Left colon (tissue), 2 donors: ENCODE measurements at places on chromosomes 4 and X. TPM values are rescaled to one million over a fixed set of nuclear protein-coding genes. Genes with fewer than 3 reads are reported as not detected.

- DNase-seq = no peak
Observed at GRCh38 chr4:169266661-169267060, 4.1 kb downstream of the SH3RF1 start.

DNA sequence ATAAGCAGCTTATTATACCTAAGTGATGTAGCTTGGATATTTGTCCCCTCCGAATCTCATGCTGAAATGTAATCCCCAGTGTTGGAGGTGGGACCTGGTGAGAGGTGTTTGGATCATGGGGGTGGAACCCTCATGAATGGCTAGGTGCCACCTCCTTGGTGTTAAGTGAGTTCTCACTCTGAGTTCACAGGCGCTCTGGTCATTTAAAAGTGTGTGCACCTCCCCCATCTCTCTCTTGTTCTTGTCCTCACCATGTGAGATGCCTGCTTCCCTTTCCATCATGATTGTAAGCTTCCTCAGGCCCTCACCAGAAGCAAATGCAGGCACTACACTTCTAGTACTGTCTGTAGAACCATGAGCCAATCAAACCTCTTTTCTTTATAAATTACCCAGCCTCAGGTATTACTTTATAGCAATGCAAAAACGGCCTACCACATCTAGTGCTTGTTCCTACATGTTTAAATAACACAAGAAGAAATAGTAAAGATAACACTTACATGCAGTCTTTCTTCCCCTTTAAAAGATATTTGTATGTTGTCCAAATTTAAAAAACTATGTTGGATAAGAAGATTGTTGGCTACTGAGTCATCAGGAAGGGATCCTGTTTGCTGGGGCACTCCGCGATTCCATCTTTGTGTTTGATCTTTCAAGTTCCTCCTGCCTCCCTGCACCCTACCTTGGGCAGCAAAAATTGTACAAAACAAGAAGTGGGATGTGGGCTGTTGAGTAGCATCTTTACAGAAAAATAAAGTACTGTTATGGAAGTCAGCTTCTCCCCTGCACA, 29.7 kb downstream of the PPP1R2C start:
- no peak for DNase-seq

DNA sequence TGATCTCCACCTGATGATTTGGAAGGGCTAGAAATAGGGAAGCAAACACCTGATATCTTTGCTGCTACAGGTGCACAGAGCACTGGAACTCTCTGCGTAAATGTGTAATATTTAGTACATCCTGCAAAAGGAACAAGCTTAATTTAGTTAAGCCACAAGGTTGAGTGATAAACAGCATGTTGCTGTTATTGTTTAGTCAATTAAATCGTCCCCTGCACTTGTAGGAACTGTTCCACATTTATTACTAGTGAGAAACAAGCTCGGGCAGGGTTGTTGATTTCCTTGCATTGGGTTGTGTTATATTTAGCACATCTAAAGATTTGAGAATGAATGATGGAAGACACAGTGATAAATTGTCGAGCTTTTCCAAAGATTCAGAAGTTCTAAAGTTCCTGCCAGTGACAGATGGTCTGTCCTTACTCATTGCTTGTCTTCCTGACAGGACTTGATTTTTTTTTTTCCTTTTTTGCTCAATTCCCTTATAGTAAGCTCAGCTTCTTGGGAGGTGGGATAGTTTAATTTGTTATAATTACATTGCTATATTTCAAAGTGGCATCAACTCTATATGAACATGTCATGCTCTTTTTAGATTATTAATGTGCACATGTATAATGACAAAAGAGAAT, 627.0 kb upstream of the ATOH1 start:
- DNase-seq = no peak

DNA sequence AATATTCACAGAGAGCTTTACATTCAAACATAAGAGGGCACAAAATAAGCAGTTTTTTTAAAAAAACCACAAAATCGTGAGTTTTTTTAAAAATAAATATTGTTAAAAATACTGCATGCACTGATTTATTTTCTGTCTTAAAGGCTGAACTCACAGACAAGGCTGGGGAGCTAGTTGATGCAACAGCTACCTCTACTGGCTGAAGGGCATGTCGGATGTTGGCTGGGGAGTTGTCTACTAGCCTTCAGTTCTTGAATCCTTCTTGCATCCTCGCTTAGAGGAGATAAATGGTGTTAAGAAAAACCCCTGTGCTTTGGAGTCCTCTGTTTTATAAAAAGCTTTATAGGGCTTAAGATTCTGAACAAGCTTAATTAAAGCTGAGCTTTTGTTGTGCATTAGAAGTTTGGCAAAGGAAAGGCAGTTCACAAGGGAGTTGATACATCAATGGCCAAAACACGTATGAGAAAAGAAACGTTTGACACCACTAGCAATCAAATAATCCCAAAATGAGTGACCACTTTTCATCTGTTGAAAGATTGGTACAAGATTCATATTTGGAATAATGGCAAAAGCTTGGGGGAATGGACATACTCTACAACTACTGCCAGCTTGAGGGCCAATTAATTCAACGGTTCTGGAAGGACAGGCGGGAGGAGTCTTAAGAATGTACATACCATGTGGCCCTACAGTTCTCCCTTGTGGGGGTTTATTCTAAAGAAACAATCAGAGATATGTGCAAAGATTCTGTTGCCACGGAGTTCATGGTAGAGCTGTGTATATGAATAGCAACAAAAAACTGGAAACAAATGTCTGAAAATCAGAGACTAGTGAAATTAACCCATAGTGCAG, 94.7 kb downstream of the SEL1L3 start:
- DNase-seq = peak; percentile 29

GRCh38 chr4:6873792-6874461, 35.7 kb upstream of the TBC1D14 start:
- peak; percentile 64 for DNase-seq

UGT2B11 gene
- total RNA-seq = 0.50 TPM

DNA sequence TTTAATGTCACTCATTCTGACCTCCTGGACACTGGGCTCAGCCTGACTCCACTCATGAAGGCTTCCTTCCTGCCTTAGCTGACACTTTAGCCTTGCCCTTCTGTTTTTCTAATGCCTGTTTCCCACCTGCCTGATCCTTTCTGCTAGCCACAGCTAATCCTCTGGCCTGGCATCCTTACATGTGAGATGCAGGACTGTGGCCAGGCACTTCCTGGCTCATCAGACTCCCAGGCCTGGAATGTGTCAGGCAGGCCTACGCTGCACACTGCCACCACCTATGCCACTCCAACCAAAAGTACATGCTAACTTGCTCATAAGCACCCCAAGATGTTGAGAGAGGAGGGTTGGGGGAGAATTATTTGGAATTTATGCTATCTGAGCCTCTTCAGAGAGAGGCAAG, 138.8 kb upstream of the NALF2 start:
- DNase-seq = no peak

- DNase-seq = no peak
Observed at GRCh38 chrX:50815120-50815519, 1.1 kb upstream of the SHROOM4 start.

DNA sequence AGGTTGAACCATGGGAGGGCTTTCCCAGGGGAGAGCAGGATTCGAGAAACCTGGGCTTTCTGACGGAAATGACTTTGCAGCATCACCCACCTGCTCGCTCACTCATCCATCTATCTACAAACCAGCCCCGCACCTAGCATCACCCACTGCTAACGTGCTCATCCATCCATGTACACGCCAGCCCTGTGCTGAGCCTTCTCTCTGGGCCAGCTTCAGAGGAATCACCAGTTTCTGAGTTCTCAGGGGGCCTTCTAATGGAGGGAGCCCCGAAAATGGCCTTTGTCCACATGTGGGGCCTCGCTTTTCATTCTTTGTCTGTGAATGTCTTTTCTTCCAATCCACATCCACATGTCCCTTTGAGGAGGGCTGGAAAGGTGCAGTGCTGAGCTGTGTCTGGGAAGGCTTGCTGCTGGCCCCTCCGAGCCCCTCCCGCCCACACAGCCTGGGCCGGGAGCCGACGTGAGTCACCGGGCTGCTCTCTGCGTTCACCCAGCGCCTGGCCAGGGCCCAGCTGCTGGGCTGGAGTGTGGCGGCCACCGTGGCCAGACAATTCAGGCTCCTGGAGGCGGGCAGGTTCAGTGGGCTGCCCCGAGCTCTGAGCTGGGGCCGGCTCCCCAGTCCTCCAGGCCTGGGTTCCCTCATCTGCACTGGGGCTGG, 14.7 kb downstream of the SORCS2 start:
- peak; percentile 49 for DNase-seq

CYTL1 gene
- total RNA-seq = 0.78 TPM

DKK2 gene
- 0.12 TPM for total RNA-seq

TEX11 gene
- total RNA-seq = 2.0 TPM

MEPE gene
- not detected for total RNA-seq

ZNF157 gene
- not detected for total RNA-seq

DNA sequence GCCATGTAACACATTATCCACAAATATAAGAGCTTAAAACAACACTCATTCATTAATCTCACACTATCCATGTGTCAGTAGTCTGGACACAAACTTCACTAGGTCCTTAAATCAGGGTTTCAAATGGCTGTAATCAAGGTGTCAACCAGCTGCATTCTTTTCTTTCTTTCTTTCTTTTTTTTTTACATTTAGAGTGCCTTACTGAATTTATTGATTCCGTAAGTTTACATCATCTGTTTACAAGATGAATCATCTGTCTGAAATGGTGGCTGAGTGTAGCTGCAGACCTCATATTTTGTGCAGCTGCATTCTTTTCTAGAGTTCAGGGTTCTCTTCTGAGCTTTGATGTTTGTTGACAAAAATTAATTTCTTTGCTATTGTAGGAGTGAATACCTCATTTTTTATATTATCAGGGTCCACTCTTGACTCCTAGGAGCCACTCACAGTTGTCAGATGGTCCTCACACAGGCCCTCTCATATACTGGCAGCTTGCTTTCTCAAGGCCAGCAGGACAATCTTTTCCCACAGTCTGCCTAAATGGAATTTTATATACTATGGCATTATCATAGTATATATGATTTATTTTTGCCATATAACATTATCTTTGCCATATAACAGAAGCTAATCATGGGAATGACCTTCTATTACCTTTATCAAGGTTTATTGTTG, 37.8 kb downstream of the SPOCK3 start:
- DNase-seq = no peak

DNA sequence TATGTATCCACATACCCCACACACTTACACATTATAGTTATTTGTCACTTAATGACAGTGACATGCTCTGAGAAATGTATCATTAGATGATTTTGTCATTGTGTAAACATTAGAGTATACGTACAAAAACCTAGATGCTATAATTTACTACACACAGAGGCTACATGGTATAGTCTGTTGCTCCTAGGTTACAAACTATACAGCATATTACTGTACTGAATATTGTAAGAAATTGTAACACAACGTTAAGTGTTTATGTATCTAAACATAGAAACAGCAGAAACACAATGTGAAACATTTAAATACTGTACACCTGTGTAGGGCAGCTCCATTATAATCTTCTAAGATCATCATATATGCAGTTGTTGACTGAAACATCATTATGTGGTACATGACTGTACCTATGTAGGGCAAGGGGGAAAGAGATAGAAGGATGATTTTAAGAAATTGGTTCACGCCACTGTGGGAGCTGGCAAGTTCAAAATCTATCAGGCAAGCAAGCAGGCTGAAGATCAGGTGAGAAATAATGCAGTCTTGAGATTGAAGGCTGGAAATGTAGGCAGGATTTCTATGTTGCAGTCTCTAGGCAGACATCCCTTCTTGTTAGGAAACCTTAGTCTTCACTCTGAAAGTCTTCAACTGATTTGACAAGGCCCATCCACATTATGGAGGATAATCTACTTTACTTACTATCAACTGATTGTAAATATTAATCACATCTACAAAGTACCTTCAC, 78.0 kb upstream of the CPEB2 start:
- DNase-seq = no peak

DNA sequence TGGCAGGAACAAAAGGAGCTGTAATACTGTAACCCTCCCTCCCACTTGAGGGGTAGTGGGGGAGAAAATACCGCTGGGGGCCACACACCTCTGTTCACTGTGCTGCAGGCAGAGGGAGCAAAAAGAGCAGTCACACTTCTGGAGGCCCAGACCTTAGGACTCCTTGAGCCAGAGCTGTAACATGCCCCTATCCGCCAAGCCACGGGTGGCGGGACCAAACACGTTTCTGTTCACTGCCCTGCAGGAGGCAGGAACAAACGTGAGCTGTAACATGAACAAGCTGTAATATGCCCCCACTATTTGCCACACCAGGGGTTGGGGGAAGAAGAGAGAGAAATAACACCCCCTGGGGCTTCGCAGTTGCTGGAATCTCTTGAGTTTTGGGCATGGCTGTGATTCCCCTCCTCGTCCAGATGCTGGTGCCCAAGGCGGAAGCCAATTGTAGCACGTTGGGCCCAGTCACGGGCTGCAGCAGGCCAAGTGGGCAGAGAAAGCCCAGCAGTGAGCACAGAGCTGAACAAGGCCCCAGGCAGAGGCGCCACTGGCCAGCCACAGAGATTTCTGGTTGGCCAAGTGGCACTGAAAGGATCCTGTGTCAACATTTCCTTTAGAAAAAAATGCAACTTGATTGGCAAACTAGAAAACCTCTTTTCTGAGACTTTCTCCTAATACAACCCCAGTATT, 509.7 kb downstream of the INPP4B start:
- no peak for DNase-seq

F8A2 gene
- total RNA-seq = not detected

LRCH2 gene
- 2.2 TPM for total RNA-seq

DNA sequence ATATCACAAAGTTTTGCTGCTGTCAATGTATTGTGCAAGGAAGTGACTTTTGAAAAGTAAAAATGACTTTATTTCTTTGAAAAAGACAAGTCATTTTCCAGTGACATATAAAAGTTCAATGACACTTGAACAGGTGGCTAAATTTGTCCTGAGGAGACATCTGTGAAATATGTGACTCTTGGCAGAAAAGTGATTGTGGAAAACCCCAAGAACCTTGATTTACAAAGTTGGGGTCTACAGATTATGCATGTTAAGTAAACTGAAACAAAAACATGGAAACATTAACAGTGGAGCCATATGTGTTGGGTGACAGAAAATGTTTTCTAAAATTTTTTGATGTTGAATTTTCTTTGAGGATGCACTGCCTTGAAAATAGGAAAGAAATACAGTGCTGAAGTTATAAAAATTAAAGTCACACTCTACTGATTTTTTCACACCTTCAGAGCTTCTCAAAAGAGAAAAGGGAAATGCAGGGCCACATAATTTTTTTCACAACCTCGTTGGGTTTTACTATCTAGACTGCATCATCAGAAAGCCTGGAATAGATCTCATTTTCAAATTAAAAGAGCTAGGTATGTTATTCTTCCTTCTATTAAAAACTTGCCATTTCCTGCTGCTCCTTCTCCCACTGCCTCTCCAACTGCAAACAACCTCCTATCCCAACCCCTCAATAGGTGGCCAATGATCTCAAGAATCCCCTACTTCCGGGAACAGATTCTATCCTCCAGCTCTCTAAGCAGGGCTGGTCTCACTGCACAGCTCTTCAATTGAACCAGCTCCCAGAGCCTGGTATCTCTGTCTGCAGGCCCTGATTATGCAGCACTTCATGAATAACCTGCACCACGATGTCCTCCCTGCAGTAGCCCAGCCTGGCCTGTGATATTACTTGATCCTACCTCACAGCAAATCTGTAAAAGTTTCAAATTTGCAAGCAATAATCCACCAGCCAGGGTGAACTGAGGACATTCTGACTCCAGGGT, 570.8 kb upstream of the CPEB2 start:
- DNase-seq = no peak

GPR50 gene
- not detected for total RNA-seq

GRCh38 chrX:129568349-129568748, 28.3 kb downstream of the OCRL start:
- no peak for DNase-seq
